ENCODE measurements at places on chromosomes 13 and 19.

DNA sequence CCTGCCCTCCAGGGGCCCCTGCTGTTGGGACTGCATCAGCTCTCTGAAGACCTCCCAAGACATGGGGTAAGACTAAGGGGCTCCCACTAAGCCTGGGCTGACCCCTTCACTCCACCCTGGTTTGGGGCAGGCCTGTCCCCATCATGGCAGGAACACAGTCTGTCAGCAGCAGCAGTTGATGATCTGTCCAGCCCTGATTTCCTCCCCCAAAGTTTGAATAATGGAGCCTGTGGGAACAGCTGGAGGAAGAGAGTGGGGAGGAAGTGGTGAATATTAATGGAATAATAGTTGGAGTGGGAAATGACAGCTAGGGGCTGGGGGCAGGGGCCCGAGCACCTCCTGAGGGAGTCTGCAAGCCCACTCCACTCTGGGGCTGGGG lies 1.3 kb upstream of the B3GNT8 start:
- no peak for DNase-seq

DNA sequence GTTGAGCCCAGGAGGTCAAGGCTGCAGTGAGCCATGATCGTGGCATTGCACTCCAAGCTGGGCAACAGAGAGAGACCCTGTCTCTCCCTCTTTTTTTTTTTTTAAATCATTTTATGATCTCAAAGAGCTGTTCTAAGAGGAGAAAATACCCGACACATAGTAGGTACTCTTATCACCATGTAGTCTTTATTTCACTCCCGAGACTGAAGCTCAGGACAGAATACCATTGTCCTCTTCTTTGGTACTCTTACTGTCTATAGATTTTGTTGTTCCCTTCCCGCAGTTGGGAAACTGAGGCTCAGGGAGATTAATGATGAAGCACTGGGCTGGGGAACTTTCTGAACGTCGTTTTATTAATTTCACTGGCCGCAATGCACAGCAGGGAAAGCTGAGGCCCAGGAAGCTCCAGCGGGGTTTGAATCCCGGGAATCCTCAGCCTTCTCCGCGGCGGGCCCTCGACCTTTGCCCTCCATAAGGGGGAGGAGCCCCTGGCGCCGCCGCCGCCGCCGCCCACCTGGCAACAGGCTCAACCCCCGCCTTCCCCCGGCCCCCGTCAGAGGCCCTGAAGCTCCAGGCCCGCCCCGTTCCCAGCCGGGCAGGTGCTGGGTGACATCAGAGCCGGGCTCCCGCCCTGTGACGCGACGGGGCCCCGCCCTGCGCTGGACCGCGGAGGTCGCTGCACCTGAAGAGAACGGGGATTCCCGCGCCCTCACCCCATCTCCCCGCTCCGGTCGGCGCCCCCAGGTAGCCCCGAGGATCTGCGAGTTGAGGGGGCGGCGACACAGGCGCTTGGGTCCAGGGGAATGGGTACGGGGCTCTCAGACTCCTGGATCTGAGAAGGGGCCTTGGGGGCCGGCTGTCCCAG lies 1.6 kb downstream of the MYH14 start:
- DNase-seq: no peak

GRCh38 chr19:55579766-55580621 lies 654 bp downstream of the ZNF579 start:
- no peak for DNase-seq

DNA sequence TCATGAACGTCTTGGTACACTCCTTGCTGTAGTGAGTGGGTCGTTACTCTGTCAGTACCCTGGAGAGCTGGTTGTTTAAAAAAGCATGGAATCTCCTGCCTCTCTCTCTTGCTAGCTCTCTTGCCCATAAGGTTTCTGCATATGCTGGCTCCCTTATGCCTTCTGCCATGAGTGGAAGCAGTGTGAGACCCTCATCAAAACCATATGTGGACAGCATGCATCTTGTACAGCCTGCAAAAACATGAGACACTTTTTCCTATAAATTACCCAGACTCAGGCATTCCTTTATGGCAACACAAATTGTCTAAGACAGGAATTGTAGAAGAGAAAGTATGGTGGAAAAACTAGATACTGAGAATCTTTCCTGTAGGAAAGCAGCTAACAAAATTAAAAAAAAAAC lies 516.3 kb downstream of the SLITRK6 start:
- peak; percentile 44 for DNase-seq

DNA sequence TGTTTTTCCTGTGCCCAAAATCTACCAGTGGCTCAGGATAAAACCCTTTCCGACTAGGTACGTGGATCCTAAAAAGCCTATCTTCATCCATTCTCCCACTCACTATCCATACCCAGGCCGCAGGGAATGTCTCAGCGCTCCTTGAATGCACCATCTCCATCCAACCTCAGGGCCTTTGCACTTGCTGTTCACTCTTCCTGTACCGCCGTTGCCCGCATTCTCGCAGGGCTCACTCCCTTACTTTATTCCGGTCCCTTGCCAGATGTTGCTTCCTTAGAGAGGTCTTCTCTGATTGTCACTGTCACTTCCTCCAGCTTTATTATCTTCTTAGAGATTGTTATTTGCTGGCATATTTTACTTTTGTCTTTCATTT lies 93.3 kb upstream of the ZNF536 start:
- no peak for DNase-seq

DNA sequence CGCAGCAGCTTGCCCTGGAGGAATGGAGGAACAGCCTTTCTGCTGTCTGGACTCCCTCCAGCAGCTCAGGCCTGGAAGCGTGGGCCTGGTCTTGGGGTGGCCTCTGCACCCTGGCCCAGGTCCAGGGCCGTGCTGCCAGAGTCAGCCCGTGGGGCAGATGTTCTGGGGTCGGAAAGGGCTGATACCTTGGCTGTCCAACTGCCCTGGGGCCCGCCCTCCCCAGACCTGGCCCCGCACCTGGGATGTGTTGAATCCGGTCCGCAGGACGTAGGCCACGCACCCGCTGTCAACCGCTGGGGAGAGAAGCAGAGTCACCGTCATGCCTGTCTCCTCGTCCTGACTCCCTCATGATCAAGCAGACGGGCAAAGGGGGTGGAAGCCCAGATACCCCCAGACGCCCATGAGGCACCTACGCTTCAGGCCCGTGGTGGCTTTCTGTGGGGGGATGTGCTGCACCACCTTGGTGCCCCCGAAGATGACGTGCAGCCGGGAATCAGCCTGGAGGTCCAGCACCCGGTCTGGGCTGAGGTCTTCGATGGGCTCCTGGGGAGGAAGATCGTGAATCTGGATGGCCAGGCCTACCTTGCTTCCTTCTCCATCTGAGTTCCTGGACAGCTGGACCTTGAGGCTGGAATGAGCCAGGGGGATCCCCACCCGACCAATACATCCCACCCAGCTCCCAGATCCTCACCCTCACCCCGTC lies 7.7 kb downstream of the ATP13A1 start:
- no peak for DNase-seq

DNA sequence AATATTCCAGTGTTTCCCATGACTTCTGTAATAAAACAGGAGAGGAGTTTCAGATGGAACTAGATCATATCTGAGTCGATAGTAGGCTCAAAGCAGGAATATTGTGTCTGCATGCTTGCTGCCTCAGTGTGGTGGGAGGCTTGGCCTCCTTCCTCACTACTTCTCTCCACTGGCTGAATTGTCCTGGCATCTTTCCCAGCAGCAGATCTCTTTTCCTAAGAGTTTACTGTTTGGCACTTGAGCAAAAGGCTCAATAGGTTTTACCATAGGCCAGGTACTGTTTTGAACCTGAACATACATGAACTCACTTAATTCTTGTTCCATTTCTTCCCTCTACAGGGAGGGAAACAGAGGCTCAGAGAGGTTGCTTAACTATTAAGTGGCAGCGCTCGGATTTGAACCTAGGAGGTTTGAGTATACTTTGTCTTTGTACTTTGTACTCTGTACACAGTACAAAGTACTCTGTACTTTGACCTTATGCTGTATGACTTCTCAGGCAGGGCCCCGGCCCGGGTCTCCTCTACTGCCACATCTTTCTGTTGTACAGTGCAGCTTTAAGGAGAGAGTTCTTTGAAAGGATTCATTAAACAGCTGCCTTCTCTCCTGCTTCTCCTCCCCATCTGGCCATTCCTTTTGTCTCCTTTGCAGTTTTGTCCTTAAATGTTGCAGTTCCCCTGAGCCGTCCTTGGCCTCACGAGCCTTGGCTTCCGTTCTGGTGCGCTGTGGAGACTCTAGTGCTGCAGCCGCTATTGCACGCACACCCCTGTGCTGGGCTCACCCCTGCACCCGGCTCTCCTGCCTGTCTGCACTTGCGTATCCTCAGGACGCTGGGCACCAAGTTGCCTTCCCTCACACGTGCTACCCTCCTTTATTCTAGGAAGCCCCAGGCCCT lies 8.1 kb downstream of the B3GLCT start:
- no peak for DNase-seq

GRCh38 chr13:40340368-40341095 lies 325.9 kb downstream of the FOXO1 start:
- DNase-seq: no peak

GRCh38 chr19:51660975-51661600 lies 14.5 kb upstream of the SIGLEC14 start:
- DNase-seq: peak; percentile 45

- no peak for DNase-seq
These were observed 84.7 kb upstream of the DOCK9 start for GRCh38 chr13:99062593-99062992.

GRCh38 chr19:4037301-4037949 lies 29.3 kb downstream of the ZBTB7A start:
- DNase-seq: no peak

- DNase-seq: no peak
These were observed 50.4 kb downstream of the MYO9B start for GRCh38 chr19:17125728-17126677.

GRCh38 chr13:49256841-49257240 lies 9.1 kb downstream of the CDADC1 start:
- no peak for DNase-seq

- peak; percentile 63 for DNase-seq
These were observed 2506.4 kb downstream of the PCDH9 start for GRCh38 chr13:64723724-64724123.

DNA sequence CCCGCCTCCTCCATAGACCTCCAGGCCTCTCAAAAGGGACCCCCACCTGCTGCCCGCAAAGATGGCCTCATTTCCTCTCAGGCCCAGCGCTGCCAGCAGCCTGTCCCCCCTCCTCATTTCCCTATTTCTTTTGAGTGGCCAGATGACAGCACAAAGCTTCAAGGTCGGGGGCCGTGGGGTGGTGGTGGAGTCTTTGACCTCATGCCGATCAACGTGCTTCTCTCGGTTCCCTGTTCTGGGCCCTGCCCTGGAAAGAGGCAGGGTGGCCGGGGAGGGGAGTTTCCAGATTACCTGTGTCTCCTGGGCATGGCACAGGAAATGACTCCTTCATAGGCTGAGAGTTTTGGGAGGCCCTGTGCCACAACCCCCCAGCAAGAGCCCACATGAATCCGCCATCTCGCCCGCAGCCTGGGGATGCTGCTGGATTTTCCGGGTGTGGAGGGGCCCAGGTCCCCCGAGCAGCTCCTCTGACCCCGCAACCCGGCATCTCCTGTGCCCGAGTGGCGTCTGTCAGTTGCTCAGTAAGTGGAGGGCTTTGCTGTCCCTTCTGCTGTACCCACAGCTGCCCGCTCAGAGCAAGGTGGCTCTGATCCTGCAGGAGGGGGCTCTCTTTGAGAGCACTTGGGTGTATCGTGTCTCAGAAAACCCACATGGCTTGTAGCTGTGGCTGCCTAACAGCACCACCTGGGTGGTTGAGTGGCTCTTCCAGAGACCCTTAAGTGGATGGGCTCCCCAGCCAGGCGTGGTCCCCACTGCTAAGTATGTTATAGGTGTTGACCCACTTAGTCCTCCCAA lies 139.4 kb downstream of the SIPA1L3 start:
- DNase-seq: no peak

DNA sequence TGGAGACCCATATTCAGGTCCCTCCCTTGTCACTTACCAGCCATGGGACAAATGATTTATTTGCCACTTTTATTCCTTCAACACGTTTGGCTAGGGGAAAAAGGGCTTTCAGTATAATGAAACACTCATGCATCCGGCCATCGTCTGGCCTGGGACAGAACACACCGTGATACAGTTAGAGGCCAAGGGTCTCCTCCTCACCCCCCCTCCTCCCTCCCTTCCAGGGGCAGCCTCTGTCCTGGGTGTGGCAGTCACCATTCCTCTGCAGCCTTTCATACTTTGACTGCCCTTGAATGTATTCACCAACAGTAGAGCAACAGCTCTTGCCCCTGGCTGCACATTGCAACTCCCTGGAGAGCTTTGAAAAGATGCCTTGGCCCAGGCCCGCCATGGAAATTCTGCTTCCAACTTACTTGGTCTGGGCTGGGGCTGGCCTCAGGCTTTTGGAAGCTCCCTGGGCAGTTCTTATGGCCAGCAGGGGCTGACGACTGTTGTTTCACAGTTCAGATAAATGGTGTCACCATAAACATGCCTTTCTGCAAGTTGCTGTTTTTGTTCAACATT lies 3.0 kb downstream of the PAK4 start:
- DNase-seq: no peak

DNA sequence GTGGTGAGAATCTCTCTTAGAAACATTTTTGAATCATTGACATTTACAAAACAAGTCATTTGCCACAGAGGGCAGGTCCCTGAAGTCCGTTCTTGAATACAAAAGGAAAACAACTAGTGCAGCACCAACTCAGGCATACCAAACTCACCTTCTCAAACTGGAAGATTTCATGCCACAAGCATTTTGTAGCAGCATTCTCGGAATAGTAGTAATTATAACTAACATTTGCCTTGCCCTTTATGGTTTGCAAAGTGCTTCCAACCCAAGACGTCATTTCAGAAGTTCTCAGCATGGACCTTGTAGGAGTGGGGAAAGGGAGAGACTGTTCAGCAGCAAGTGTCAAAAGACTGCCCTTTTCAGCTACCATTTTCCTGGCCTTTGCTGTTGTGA lies 344.6 kb downstream of the RFC3 start:
- peak; percentile 5 for DNase-seq

GRCh38 chr19:19588546-19588945 lies 29.9 kb downstream of the PBX4 start:
- DNase-seq: no peak

GRCh38 chr13:32734511-32734910 lies 148.3 kb downstream of the PDS5B start:
- peak; percentile 31 for DNase-seq

- peak; percentile 42 for DNase-seq
These were observed 99.0 kb upstream of the TSHZ3 start for GRCh38 chr19:31448221-31448657.

DNA sequence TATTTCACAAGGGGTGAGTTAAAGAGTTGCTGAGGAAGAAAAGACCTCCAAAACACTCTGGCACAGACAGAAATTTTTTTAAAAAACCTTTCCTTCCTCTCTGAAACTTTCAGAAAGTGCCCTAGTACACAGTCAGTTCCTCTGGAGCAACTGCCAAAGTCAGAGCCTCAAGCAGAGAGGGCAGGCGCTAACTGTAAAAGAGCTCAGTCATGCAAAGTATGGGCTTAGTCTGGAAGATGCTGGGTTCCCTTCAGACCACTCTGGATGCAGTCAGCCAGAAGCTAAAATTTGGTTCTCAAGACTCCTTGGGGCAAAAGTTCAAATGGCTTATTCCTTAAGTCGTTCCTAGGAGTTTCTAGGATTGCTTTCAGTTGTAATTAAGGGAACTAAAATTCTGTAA lies 671.6 kb downstream of the PCDH9 start:
- DNase-seq: no peak

GRCh38 chr19:58538257-58539168 lies 5.4 kb upstream of the TRIM28 start:
- no peak for DNase-seq

- DNase-seq: no peak
These were observed 18.4 kb downstream of the LEUTX start for GRCh38 chr19:39797083-39797482.

All from HFF-Myc (cell line).